Activated CD4-positive, alpha-beta T cell treated with anti-CD3 and anti-CD28 coated beads for 1 hour (primary cell): ENCODE measurements at places on chromosomes 1 and 21.

DNA sequence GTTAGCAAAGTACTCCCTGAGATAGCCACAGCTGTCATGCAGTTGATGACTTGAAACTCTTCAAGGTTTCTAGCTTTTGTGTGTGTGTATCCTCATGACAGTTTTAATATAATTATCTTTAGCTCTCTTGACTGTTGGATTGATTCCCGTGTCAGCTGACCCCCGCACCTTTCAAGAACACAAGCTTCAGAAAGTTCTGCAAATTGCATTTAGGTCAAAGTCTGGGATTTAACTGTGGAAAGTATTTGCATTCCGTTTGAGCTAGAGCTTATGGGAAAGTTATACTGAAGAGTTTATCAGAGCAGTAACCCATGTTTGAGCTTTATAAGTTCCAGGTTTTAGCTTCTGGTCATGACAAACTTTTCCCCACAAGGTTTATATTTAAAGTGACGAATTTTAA, 380.1 kb upstream of the CHRM3 start:
- DNase-seq: no peak

- DNase-seq: no peak
Measured at GRCh38 chr1:228397966-228398365, 8.7 kb downstream of the TRIM11 start.

GRCh38 chr1:60589046-60589748, 493.2 kb upstream of the NFIA start:
- DNase-seq: no peak

GRCh38 chr1:103063921-103064320, 44.4 kb downstream of the COL11A1 start:
- DNase-seq: no peak

- DNase-seq: no peak
Measured at GRCh38 chr1:22594396-22594795, 31.1 kb downstream of the EPHA8 start.

GRCh38 chr1:215539803-215540570, 27.1 kb upstream of the KCTD3 start:
- no peak for DNase-seq

GRCh38 chr1:239386453-239387303, at the start of gene CHRM3:
CHRM3 (plus strand) TSS chr1:239386568; CDS start chr1:239907452, 520,884 bp downstream.
- DNase-seq: no peak

DNA sequence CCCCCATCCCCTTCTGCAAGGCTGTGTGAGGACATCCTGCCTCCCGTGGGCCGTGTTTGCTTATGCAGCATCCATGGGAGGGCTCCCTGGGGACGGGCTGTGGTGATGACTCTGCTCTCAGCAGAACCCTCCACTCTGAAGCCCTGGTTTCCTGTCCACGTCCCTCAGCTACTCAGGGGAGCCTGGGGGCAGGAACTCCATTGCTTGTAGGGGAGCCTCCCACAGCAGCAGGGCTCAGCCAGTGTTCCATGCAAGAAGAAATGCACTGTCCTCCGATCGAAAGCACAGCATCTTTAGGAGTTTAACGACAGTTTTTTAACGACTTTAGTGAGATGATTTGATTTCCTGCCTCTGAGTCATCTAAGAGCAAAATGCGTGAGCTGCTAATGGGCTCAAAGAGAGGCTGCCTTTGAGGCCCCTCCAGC, 8.3 kb upstream of the KCNAB2 start:
- no peak for DNase-seq

GRCh38 chr1:54603241-54603640, 20.1 kb downstream of the FAM151A start:
- DNase-seq: no peak

- DNase-seq: no peak
Measured at GRCh38 chr1:217134857-217135568, 411.8 kb upstream of the ESRRG start.
